ENCODE measurements at places on chromosomes 13 and 19.

- no peak for DNase-seq
Observed at GRCh38 chr13:27482983-27483382, 32.6 kb upstream of the MTIF3 start.

DNA sequence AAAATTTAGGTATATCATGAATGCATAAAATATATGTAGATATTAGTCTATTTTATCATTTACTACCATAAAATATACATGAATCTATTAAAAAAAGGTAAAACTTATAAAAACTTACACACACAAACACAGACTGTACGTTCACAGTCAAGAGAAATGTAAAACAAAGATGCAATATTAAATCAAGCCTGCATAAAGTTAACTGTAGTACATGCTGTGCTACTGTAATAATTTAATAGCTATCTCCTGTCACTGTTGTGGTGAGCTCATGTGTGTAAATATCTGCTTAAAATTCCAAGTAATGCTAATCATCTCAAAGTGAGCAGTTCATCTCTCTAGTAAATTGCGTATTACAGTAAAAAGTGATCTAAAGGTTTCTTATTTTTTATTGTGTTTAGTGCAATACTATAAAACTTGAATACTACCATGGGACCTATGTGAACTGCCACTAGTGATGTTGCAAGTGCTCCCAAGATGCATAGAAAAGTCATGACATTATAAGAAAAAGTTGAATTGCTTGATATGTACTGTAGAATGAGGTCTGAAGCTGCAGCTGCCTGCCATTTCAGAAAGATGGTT is 762 bp upstream of the ZNF233 start:
- DNase-seq, result no peak

DNA sequence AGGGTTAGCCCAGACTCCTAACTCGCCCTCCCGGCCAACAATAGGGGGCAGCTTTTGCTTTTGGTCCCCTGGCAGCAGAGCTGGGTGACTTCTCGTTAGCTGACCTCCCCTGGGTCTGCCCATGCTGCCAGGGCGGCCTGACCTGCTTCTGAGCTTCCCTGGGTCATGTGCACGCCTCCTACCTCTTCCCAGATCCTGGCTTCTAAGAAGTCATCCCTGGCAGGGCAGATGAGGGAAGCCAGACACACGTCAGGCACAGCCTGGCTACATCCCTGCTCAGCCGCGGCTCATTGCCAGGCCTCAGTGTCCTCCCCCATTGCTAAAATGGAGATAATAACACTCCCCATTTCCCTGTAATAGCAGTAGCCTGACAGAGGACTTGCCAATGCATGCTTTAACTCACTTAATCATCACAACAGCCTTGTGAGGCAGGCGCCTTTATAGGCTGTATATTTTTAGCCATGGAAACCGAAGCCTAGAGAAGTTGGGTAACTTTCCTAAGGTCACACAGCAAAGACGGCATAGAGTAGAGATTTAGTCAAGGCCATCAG is 2.1 kb downstream of the KCNK6 start:
- no peak for DNase-seq

DNA sequence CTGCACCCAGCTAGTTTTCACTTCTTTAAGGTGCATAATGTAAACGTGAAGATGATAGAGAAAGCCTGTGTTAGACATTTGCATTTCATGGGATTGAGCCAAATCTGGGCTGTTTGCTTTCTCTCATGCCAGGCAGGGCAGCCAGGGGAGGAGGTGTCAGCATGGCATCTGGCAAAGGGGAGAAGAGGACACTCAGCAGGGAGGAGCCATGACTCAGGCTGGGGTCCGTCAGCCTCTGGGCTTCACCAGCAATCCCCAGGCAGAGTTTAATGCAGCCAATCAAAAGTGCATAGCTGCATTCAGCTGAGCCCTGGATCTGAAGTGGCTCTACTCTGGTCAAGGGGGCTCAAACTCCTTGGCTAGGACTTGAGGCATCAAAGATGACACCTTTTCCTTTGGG is 23.5 kb downstream of the EBPL start:
- no peak for DNase-seq

DNA sequence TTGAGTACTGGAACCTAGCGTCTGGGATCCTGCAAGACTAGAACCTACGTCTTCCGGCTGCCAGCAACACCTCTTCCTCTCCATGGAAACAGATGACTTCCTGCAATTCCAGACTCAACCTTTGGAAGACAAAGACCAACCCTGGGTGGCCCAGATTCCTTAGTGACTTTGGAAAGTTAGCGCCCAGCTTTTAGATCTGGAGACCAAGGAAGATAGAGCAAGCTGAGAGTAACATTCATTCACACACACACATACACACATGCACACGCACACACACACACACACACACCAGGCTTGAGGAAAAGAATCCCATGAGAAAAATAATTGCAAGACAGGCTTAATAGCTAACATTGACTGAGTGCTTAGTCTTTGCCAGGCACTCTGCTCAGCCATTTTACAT is 788.9 kb downstream of the UQCRFS1 start:
- DNase-seq, result no peak

DNA sequence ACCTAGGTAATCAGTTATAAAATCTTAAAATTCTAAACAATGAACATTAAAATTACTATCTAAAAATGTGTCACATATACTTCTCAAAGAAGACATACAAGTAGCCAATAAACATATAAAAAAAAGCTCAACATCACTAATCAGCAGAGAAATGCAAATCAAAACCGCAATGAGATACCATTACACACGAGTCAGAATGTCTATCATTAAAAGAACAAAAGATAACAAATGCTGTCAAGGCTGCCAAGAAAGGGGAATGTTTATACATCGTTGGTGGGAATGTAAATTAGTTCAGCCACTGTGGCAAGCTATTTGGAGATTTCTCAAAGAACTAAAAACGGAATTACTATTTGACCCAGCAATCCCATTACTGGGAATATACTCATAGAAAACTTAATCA is 310.3 kb upstream of the EDNRB start:
- DNase-seq, result no peak
